ENCODE measurements at places on chromosomes 5 and 9. TPM values are rescaled to one million over a fixed set of nuclear protein-coding genes. Genes with fewer than 3 reads are reported as not detected.

DNA sequence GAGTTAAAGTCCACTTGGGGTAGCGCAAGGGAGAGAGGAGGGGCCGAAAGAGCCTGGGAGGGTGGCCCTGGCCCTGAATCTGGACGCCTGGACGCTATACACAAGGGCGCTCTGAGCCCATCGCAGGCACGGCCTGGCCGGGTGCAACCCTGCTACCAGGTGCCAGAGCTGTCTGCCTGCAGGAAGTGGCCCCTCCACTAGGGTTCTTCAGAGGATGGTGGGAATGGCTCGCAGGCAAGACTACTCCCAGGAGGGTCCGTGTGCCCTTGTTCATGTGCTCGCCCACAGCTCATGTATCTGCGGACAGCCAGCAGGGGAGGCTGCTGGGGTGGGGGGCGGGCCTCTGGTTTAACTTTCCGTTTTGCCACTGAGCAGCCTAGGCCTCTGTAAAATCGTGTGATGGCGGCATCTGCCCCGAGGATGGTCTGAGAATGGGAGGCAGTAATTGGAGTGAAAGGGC is 1.4 kb upstream of the NKD2 start:
- no peak for DNase-seq

DNA sequence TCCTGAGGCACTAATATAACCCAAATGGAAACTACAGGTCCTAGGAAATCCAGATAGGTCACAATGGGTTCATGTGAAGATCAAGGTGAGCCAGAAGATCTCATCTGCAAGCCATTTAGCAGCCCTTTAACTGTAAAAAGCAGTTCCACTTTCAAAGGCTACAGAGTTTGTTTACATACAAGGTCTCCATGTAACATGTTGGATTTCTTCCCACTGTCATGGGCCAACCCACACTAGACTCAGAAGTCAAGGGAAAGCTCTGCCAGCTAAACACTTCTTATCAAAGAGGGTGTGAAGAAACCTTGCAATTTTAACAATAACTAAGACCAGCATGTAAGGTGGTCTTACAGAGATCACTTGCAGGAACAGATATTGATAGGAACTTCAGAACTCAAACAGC is 3.8 kb upstream of the CTNNAL1 start:
- no peak for DNase-seq

DNA sequence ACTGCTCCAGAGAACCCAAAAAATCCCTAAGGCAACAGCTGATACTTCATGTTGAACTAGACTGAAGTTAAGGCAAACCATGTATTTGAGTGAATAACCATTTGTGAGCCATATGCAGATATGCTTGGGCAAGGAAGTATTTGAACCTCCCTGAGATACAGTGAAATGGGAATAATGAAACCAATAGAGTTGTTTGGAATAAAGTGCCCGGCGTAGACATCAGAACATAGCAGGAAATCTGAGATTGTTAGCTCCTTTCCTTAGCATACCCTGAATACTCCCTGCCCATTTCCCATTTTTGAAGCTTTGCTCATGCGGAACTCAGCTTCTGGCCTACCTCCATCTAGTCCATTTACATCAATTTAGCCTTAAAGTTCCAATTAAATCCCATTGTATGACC is 611.9 kb downstream of the EFNA5 start:
- DNase-seq = no peak

GRCh38 chr5:54480296-54480695 is 24.8 kb downstream of the HSPB3 start:
- no peak for DNase-seq

- no peak for DNase-seq
Measured at GRCh38 chr5:2223303-2223702, 340.6 kb upstream of the IRX4 start.

GRCh38 chr5:136108180-136108611 is 24.4 kb upstream of the SMAD5 start:
- no peak for DNase-seq

- no peak for DNase-seq
Measured at GRCh38 chr5:67347821-67348220, 151.2 kb upstream of the CD180 start.

The OR13D1 gene
- total RNA-seq = not detected

DNA sequence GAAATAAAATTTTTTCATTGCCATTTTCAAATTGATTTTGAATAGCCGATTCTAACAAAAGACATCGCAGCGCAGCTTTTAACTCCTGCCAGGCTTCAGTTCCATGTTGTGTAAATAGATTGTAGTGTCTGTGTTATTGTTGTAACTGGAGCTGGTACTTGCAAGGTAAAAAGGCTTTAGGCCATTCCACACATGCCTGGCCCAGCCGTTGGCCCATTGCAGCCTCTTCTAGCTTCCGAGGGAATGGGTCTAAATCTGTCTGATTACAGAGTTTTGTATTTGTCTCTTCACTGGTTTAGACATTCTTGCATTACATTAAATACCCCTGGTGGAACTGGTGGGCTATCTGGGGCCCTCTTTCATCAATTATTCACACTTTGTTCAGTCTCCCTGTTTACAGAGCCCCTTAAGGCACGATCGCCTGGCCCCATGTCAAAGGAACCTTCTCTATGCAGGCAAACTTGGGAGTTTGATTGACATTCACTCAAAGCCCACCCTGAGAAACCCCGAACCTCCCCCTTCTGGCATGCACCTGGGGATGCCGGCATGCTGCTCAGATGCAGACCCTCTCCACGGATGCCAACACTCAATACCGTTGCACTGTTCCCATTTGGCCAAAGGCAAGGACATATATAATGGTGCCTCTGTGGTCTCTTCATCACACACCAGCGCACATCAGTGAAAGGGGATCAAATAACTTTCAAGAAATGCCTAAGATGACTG is 281.7 kb upstream of the IRX2 start:
- no peak for DNase-seq

- no peak for DNase-seq
Measured at GRCh38 chr5:139645430-139645871, 2.7 kb upstream of the CXXC5 start.

The GMCL2 gene
- total RNA-seq = not detected

DNA sequence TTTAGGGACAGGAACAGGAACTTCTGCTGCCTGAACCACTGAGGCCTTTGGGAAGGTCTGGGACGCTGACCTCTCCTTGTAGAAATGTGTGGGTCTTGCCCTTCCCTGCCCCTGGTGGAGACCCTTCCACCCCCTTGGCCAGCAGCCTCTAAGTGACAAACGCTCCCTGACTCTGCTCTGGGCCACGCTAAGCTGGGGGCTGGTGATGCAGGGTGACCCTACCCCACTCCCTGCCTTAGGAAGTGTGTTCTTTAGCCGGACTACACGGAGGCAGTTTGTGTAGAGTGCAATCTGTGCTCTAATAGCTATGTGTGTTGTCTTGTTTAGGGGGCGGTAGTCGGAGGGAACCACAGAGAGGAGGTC is 123.0 kb downstream of the COL23A1 start:
- DNase-seq = no peak

DNA sequence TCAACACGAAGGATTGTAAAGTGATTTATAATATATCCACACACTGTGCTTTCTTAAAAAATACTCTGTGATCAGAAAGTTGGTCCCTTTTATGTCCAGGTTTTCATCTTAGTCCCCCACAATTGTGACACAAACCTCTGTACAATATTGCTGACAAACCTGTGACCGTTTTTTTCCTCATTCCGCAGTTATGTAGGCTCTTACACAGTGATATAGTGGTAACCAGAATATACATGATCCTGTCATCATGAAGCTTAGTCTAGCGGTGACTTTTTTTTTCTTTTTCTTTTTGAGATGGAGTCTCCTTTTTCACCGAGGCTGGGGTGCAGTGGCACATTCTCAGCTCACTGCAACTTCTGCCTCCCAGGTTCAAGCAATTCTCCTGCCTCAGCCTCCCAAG is 8.7 kb downstream of the ANP32B start:
- DNase-seq = no peak

GRCh38 chr9:85237478-85237877 is 504.3 kb downstream of the AGTPBP1 start:
- no peak for DNase-seq

The CCDC183 gene
- 1.1 TPM for total RNA-seq

The IFNB1 gene
- total RNA-seq = not detected

GRCh38 chr5:174221946-174222345 is 176.4 kb downstream of the NSG2 start:
- no peak for DNase-seq

The HSDL2 gene
- 16.6 TPM for total RNA-seq

DNA sequence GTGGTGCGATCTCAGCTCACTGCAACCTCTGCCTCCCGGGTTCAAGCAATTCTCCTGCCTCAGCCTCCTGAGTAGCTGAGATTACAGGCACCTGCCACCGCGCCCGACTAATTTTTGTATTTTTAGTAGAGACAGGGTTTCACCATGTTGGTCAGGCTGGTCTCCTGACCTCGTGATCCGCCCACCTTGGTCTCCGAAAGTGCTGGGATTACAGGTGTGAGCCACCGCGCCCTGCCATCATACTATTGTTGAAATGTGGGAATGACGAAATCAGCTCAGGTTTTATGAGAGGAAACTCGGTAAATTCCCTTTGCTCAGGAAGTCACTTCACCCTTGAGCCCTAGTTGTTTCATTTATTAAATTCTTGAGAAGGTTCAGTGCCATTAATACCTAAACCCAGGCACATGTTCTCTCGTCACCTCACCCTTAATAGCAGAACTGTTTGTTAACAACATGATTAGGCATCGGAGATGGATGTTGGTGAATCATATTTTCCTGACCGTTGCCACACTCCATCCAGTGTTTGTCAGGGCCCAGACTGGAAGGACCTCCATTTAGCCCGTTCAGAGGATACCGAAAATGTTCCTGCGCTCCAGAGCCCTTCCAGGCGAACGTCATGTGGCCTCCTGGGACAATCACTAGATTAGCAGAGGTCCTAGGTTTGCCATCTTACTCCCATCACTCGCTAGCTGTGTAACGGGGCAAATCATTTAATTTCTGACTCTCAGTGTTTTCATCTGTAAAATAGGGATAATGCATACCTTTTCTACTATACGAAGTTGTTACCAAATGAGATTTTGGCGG is 20.0 kb upstream of the CREBRF start:
- DNase-seq = no peak

The SLC2A6 gene
- 18.7 TPM for total RNA-seq

- no peak for DNase-seq
Measured at GRCh38 chr5:66573733-66574132, 22.5 kb upstream of the MAST4 start.

The FOXD1 gene
- total RNA-seq = 0.31 TPM

GRCh38 chr9:134637696-134638501 is 3.7 kb upstream of the COL5A1 start:
- DNase-seq = no peak

- DNase-seq = no peak
Measured at GRCh38 chr9:17330097-17330496, 195.3 kb downstream of the CNTLN start.

The ZCCHC10 gene
- 34.4 TPM for total RNA-seq

DNA sequence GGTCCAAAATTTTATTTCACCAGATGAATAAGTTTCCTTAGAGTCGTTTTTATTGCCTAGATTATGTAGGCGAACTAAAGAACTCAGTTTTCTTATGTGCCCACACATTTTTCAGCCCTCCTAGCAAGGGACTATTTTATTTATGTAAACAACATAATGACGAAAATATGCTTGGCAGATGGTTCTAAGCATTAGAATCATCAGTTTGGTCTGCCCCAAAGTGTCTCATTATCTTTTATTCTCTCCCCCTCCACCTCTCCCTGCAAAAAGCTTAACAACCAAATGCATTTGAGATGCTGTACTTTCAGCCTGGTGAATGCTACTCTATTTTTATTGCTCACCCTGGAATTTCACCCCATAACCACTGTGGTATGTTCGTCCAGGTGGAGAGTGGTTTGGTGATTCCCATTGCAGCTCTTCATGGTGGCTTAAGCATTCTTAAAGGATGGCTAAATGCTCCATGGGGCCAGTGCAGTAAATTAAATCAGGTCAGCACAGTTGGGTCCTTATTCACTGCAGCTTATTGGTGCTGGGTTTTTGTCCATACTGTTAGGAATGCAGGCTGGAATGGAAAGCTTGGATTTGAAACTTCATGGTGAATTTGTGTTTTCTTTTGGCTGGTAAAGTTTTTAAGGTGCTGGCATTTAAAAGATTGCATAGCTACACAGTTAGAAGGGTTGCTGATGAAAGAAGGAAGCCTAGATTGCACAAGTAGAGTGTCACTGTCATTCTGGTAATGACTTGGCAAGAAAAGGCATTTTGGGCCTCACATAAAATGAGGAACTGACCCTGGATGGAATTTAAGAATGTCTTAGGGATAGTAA is 39.2 kb downstream of the TLE4 start:
- DNase-seq = no peak

DNA sequence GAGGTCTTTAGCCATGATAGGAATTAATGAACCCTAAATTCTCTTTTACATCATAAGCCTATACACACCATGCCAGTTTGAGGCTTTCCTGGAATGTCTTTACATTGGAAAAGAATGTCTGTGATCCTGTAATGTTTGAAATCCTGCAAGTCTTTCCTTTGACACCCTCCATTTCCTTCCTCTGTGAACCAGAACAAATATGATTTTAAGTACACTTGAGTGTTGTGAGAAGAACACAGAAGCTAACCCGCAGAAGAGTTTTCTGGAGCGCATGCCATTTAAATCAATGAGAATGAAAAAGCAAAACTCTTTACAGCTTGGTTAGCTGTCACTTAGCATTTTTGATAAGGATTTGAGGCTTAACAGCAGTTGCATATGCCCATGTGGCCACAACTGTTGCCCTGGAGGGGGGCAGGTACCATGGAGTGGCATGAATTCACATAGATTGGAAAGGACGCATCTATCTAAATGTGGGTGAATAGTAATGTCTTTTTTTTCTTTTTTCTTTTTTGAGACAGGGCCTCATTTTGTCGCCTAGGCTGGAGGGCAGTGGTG is 372.6 kb downstream of the KDM4C start:
- no peak for DNase-seq

The INSL6 gene
- total RNA-seq = not detected

The TAF1L gene
- total RNA-seq = not detected

GRCh38 chr5:1545126-1545804 is 21.5 kb upstream of the LPCAT1 start:
- DNase-seq = no peak

- DNase-seq = no peak
Measured at GRCh38 chr9:137953683-137954438, 76.3 kb downstream of the CACNA1B start.

- no peak for DNase-seq
Measured at GRCh38 chr5:85813146-85813545, 804.6 kb upstream of the COX7C start.

The GALNT10 gene
- total RNA-seq = 15.4 TPM

GRCh38 chr5:170357955-170358444 is 31.2 kb downstream of the KCNMB1 start:
- DNase-seq = no peak

Measured in H9 (cell line).